ENCODE measurements at places on chromosomes 12 and 14.

DNA sequence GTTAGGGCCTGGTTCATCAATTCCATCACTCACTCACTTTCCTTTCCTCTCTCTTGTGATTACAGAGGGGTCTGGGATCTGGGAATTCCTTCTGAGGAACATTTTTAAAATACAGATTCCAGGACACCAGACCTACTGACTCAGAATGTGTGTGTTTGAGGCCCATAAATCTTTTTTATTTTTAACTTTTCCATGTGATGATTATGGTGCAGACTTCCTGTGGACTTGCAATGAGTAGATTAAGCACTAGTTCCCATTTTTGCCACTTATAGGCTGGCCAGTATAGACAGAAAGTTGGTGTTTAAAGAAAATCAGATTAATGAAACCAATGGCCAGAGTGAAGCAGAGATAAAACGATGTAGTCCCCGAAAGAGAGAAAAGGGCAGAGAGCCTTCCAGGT lies 28.1 kb downstream of the SLC41A2 start:
- no peak for DNase-seq

GRCh38 chr14:21199611-21200560 lies 44.0 kb upstream of the OR5AU1 start:
- no peak for DNase-seq

DNA sequence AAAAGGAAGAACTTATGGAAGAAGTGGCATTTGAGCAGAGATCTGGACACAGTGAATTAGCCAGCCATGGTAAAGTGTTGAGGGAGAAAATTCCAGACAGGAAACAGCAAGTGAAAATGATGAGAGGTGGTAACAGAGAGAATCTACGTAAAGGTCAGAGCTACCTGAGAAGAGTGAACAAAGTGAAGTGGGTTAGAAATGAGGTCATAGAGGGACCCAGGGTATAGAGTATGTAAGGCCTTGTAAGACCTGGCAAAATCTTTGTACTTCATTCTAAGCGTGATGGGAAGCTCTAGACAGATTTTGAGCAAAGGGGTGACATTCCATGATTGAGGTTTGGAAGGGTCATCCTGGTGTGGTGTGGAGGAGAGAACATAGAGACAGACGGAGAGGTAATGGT lies 49.3 kb upstream of the LRRK2 start:
- DNase-seq: no peak

- no peak for DNase-seq
Measured at GRCh38 chr12:84356224-84356623, 556.4 kb downstream of the SLC6A15 start.

DNA sequence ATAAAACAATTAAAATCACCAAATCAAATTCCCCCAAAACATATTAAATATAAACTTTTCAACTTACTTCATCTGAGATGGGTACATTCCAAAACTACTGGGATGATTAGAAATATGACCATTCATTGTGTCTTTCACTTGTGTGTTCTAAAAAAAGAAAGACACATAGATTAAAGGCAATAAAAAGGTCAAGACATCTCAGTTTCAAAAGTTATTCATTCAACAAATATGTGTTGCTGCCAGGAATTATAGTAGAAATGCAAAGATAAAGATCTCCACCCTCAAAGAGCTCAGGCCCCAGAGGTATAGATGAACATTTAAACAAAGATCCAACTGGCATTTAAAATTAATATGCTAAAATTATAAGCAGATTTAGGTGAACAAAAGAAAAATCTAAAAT lies 106.4 kb downstream of the EPS8 start:
- no peak for DNase-seq

GRCh38 chr12:108857158-108857407 lies 300 bp downstream of the SSH1 start:
- no peak for DNase-seq

DNA sequence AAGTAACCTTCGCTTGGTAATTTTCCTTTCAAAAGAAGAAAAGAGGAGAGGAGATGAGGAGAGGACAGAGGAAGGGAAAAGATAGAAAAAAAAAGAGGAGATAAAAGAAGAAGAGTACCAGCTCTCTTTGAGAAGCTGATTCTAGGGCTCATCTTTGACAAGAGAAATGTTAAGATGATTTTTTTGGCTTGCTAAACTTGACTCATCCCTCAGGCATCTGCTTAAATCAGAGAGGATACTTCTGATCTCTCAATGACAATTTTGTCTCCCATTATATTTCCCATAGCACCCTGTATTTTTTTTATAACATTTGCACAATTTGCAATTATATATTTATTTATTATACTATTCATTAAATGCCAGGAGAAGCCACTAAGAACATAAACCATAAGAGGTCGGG lies 17.1 kb downstream of the SYT1 start:
- DNase-seq: no peak

- no peak for DNase-seq
Measured at GRCh38 chr12:110798461-110798860, 48.3 kb upstream of the CCDC63 start.

DNA sequence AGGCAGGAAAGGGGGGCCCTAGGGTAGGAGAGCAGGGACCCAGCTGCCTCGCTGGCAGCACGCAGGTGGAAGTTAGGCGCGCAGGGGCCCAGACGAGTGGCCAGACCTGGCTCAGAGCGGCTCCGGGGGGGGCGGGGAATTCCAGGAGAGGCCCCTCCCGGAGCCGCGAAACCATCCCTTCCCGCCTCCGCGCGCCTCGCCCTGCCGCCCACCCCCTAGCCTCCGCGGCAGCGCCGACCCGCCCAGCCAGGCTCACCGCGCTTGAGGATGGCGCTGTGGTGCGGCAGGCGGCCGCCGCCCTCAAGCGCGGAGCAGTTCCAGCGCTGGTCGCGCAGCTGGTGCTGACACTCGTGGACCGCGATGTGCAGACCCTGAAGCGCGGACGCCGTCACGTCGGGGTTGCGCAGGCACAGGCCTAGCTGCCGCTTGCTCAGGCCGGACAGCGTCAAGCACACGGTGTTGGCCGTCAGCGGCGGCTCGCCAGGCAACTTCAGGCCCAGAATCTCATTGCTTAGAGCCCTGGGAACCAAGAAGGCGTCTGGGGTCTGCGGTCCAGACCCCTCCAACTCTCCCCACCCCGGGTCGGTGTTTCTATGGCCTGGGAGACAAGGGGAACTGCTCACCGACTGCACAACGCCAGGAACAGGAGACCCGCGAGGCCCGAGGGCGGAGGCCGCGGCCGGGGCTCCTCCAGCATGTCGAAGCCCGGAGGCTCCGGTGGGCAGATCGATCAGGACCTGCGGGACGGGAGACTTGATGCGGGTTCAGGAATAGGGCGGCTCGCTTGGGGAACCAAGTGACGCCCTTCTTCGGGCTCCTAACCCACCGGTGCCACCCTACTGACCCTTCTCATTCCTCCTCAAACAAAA lies 1.5 kb downstream of the WNT10B start:
- DNase-seq: no peak

GRCh38 chr12:56358836-56359532 lies 923 bp downstream of the STAT2 start:
- no peak for DNase-seq

- DNase-seq: peak; percentile 47
Measured at GRCh38 chr12:42568952-42569915, 20.3 kb downstream of the PRICKLE1 start.

DNA sequence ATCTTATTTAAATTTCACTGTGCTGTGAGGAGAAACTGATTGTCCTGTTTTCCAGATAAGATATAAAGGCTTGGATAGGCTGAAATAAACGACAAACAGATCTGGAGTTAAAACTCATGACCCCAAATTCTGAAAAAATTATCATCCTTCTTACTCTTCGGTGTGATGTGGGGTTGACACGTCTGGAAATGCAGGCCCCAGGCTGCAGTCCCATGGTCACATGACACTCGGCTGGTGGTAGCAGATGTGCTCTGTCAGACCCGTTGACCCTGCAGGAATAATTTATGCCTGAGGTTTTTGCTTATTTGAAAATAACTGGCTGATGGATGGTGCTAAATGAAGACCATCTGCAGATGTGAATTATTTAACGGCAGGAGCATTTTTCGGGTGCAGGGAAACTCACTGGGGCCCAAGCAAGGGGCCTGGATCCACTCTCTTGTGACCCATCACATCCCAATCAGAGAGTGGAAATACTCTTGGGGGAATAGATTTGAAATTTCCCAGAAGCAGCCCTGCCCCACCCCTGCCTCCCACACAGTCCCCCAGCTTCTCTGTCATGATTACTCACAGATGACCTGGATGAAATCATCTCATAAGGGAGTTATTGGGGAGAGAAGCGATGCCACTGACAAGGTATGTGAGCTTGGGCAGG lies 47.7 kb upstream of the CMKLR1 start:
- no peak for DNase-seq

DNA sequence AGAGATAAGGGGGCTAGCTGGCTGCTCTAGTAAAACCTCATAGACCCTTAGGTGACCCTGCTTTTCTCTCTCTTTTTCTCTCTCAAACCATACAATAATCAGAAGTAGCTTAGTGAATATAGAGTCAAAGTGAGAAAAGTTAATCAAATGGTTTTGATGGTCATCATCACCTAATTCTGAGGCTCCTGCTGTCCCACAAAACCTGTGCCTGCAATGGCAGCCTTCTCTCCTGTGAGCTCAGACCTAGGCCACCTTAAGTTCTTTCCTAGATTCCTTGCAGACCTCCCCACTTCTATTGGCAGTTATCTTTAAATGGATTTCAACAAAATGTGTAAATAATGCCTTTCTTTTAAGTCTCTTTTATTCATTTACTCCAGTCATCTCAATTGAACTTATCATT lies 1.5 kb upstream of the RPAP3 start:
- DNase-seq: no peak

DNA sequence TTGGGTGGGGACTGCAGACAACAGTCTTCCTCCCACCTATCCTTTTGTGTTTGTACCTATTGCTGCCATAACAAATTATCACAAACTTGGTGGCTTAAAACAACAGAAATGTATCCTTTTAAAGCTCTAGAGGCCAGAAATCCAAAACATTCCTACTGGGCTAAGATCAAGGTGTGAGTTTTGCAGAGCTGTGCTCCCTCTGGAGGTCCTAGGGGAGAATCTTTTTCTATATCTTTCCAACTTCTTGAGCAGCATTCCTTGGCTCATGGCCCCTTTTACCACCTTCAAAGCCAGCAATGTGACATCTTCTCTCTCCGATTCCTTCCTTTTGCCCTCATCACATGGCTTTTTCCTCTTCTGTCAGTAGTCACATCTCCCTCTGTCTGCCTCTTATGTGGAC lies 190.6 kb downstream of the TTC8 start:
- no peak for DNase-seq

- DNase-seq: no peak
Measured at GRCh38 chr12:21678959-21679358, 21.3 kb upstream of the LDHB start.

GRCh38 chr12:27446436-27446835 lies at the start of gene SMCO2:
Gene SMCO2, plus strand, starts transcription at chr12:27446736. Its CDS starts 23,896 bp downstream, at chr12:27470632.
- DNase-seq: no peak

GRCh38 chr12:20366776-20367409 lies 1.4 kb upstream of the PDE3A start:
- DNase-seq: no peak

- no peak for DNase-seq
Measured at GRCh38 chr14:59435101-59435500, 30.1 kb downstream of the GPR135 start.

GRCh38 chr14:98593361-98593761 lies 678.6 kb downstream of the BCL11B start:
- no peak for DNase-seq

DNA sequence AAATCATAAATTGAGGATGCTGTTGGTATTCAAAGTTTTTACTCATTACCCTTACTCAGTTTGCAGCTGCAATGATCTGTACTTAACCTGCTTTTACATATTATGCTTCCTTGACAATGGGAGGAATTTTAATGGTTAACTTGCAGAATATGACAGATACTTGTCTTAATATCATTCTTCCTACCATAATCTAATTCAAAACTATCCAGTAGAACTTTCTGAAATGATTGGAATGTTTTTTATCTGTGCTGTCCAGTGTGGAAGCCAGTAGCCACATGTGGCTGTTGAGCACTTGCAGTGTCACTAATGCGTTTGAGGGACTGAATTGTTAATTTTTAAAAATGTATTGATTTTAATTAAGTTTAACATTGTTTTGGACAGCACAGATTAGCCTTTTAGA lies 23.5 kb downstream of the FGFR1OP2 start:
- no peak for DNase-seq

DNA sequence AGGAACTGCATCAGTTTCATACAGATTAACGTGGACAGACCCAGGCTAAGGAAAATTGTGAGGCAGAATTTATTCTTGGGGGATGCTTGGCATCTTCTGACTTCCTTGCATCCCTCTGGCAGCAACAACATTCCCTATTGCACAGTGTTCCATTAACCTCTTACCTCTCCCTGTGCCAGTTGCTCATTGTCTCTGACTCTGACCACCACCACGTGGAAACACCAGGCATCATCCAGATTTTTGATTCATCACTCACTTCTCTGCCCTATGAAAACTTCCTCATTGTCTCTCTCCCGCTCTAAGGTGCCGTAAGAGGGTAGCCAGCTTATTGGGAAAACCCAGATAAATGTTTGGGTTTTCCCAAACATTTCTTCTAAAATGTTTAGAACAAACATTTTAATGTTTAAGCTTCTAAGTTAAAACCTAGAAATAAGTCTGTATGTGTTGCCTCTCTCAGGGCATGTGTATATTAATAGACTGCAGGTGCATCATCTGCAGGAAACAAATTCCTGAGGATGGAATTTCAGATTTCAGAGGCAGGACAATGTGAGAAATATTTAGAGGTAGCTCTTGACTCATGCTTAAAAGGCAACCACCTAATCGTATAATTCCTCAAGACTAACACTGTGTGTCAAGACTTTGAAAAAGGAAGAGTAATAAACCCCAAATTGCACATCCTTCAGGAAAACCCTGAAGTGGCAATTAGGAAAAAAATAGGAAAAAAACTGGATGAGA lies 64.5 kb upstream of the SLC35F4 start:
- no peak for DNase-seq

DNA sequence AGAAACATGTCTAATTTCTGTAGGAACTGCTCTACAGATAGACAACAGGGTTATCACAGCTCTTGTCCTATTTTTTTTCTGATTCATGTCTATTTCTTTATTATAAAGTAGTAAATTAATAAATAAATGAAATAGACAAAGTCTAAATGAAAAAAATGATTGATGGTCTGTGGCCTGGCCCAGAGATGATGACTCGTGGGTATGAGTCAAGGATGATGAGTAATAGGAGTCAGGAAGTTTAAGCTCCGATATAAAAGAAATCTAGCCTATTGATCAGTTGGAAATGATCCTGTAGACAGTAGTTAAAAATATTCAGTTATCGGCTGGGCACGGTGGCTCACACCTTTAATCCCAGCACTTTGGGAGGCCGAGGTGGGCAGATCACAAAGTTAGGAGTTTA lies 90.6 kb upstream of the RTL1 start:
- DNase-seq: no peak

DNA sequence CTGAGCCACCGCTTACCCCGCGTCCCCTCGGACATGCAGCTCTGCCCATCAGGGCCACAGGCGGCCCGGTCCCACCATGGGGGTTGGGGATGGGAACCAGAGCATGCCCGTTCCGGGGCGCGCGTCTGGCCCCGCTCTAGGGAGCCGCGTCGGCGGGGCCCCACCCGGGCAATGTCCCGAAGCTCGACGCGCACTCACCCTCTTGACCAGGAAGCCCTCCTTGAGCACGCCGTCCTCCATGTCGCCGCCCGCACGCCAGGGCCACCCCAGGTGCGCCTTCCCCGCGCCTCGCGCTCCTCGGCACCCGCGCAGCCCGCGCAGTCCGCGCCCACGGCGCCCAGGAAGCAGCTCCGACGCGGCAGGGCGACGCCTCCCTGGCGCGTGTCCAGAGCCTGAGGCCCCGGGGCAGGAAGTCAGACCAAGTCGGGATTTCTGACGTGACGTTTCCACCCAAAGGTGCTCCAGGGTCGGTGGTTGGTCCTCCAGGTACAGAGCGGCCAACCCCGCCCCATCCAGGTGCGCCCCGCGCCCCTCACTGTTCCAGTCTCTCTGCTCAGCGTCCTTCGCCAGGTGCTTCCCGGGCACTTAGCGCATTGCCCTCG lies at the start of gene PLEK2:
PLEK2 (minus strand) TSS at position 346 of the 602 bp plus-strand sequence; CDS start at position 240, 106 bp downstream.
- DNase-seq: no peak
